ENCODE measurements at places on chromosomes 6 and 20.

- DNase-seq = no peak
Observed at GRCh38 chr6:93417421-93418013, 1.8 kb downstream of the EPHA7 start.

DNA sequence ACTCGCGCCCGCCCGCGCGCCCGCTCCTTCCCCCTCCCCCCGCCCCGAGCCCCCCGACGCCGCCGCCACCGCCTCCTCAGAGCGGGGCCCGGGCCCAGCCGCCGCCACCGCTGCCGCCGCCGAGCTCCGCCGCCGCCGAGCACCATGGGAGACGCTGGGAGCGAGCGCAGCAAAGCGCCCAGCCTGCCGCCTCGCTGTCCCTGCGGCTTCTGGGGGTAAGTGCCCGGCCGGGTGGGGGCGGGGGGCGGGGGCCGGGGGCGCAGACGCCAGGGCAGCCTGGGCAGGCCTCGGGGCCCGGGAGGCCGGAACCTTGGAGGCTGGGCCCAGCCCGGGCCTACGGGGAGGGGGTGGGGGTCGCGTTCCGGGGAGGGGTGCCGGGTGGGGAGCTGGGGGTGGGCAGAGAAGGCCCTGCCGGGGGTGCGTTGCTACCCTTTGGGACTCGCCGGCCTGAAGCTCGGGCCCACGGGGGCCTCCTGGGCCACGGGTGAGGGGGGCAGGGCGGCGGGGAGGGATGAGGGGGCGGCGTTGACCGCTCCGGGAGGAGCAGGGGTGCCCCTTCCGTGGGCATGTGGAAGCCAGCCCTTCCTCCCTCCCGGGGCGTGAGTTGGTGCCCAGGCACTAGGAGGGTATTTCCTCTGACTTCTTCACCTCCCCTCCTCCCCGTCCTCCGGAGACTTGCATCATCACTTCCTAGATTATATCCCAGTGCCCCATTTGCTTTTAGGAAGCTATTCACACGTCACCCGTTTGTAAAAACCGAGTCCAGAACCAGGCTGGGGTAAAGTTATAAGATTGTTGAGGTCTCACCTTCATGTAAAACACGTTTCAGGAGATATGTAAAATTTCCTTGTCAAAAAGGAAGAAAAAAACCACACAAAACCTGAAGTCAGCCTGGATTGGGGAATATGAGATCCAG lies 533 bp downstream of the ZFAND3 start:
- DNase-seq = peak; percentile 18

GRCh38 chr6:124780623-124781022 lies 181.6 kb upstream of the RNF217 start:
- no peak for DNase-seq

GRCh38 chr6:35170891-35171290 lies 29.8 kb upstream of the TCP11 start:
- DNase-seq = no peak

- no peak for DNase-seq
Observed at GRCh38 chr20:59028812-59029211, 3.3 kb downstream of the ATP5F1E start.

DNA sequence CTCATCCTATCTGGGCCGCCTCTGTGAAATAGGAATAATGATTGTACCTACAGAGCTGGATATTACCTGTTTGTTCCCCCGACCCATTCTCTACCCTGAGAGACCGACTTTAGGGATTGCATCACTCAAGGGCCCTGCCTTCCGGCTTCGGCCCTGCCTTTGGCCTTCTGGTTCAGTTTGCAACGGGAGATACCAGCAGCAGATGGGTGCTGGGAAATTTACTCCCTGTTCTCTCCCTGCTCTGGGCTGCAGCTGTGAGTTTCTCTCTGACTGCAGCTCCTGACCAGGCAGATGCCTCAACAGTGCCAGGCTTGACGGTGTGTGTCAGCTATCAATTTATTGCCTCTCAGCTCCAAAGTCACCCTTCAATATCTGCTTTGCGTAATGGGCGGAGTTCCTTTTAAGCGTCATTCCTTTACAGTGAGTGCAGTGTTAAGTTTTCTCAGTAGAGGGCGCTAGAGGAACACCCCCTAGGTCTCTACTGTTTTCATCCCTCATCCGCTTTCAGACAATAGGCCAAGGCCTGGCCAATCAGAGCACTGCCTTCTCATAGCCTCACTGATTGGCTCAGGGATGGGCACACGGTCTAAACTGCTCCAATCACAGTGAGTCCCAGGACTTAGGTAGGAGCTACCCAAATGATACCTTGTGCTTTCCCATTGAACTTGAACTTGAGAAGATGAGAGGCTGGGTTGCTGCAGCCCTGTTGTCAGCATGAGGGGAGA lies 30.0 kb downstream of the KCNG1 start:
- no peak for DNase-seq

DNA sequence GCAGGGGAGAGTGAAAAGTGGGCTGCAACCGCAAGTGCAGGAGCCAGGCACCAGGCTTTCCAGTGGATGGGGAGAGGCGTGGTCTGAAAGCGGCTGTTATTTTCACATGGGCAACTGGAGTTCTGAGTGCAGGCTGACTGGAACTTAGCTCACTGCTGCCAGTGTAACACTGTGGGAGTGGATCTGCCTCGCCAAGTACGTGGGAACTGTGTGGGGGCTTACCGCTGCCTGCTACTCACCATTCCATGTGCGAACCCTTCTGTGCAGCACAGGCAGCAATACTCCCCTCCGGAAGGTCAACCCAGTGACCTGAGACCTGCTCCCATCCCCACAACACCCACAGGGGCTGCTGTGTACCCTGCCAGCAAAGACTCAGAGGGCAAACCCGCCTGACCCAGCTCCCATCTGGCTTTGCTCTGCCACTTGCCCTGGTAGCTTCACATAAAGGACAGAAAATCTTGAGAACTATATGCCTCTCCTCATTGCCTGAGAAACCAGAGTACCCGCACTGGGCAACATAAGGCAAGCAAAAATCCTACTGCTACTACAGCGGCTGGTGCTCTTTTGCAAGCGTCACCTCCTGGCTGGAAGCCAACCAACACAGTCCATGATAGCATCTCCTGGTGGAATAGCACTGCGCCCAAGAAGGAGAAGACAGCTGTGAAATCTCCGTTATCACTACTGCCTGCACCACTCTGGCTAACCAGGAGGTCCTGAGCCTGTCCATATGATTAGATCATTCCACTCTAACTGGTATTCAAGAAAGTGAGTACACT lies 54.4 kb upstream of the SIRPG start:
- no peak for DNase-seq

GRCh38 chr6:25199544-25199943 lies 79.6 kb upstream of the CARMIL1 start:
- no peak for DNase-seq

GRCh38 chr6:71533939-71534379 lies 245.3 kb downstream of the OGFRL1 start:
- no peak for DNase-seq

DNA sequence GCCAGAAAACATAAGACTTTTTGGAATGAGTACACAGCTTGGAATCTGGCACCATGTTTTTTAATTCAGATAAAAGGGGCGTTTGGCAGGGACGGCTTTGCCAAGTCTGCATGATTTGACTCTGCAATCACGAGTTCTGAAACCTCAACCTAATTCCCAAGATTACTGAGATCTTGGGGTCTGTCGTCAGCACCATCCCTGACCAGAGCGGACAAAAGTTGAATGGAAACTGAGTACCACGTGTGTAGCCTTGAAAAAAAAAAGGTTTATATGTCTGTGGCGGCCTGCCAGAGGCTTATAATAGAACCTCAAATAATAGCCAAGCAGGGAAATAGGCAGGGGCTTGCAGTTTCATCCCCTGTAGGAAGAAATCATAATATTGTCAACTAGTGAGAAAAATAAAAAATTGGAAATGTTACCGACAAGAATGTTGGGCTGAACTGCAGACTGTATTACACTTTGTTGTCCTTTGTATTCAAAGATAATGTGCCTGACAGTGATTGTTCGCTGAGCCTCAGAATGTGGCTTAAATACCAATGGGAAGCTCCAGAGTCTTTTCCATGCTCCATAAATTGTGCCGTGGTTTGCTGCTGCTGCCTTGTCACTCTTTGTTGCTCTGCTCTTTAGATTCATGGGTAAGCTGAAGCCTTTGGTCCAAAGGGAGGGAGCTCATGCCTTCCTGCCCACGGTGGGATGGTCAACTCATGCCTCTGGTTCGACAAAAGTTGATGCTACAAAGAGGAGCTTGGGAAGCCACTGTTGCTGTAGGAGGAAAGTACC lies 118.8 kb upstream of the ARID1B start:
- DNase-seq = no peak

GRCh38 chr20:61953037-61954021 lies 112.4 kb downstream of the TAF4 start:
- peak; percentile 43 for DNase-seq

DNA sequence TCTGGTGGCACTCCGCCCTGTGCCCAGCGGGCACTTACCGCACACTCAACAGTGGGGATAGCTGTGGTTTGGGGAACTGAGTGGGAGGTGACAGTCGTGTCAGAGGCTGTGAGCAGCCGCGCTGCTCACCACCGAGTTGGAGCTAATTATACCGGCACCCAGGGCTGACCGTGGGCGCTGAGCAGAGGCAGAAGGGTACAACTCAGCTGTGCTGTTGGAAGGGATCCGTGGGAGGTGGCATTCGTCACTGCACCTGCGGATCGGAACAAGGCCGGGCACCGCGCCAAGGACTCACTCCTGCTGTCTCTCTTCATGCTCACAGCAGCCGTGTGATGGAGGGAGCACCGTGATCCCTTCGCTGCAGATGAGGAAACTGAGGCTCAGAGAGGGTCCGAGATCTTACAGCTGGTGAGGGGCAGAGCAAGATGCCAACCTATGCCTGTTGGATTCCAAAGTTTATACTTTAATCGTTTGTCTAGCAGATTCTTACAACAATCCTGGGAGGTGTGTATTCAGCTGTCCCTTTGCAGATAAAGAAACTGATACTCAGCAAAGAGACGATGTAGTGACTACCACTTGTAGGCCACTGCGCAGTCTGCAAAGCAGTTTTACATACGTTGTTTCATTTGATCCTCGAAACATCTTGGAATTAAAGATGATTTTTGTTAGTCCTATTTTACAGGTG lies 713 bp upstream of the ELMO2 start:
- DNase-seq = peak; percentile 35

GRCh38 chr20:25066386-25066785 lies 8.4 kb upstream of the ACSS1 start:
- no peak for DNase-seq

- DNase-seq = no peak
Observed at GRCh38 chr6:137415127-137415833, 78.9 kb downstream of the OLIG3 start.

- DNase-seq = no peak
Observed at GRCh38 chr6:114179411-114179810, 163.4 kb downstream of the HS3ST5 start.

- DNase-seq = no peak
Observed at GRCh38 chr6:73503027-73503772, 17.6 kb downstream of the EEF1A1 start.

DNA sequence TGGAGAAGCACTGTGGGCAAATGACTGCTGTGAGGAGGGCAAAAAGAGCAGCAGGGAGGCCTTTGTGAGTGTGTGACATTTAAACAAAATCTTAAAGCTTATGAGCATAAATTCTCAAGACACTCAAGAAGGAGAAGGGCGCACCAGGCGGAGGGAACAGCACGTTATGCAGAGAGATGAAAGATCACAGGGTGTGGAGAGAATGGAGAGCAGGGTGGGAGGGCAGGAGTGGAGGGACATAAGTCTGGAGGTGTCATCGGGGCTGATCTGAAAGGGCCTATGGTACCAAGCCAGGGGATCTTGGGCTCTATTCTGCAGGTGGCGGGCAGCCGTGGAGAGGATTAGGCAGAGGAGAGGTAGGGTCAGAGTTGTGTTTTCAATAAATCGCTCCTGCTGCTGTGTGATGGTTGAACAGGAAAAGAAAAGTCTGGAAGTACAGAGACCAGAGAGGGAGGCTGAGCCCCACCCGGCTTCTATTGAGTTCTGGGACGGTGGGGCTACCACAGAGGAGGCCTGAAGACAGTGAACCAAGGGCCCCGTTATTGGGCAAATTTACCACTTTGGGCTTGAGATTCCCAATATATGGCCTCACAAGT lies 24.3 kb upstream of the DLGAP4 start:
- DNase-seq = no peak

GRCh38 chr6:25407431-25407830 lies 128.3 kb downstream of the CARMIL1 start:
- no peak for DNase-seq

DNA sequence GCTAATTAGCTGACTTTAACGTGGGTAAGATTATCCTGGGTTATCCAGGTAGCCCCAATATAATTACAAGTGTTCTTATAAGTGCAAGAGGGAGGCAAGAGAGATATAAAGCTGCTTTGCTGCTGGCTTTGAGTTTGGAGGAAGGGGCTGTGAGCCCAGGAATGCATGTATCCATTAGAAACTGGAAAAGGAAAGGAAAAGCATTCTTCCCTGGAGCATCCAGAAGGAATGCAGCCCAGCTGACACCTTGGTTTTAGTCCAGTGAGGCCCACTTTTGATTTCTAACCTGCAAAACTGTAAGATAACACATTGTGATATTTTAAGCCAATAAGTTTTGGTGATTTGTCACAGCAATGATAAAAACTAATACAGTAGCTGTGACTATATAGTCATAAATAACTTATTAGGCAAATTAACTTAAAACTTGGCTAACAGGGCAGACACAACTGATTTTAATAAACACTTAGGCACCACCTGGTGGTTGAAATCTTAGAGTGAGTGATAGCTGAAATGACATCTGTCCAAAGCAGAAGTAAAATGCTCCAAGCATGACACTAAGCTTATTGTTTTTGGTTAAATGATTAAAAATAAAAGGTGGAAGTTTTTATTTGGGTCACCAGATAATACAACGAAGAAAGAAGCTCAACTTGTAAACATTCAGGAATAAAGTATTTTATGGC lies 35.6 kb downstream of the ADGRF4 start:
- DNase-seq = no peak

DNA sequence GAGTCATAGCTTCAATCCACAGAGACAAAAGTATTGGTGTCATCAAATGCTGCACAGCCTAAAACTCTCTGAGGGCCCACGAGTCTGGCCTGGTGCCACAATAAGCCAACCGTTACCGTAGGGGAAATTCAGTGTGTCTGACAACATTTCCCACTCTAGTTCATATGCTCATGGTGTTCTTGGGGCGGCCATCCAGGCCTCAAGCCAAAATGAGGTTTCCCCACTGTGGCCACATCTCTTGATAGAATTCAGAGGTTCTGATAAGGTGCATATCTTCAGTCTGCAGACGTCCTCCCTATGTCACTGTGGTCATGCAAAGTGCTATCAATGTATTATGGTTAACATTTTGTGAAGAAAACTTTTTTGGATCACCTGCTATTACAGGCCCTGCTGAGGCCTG lies 627.7 kb downstream of the QKI start:
- DNase-seq = no peak

DNA sequence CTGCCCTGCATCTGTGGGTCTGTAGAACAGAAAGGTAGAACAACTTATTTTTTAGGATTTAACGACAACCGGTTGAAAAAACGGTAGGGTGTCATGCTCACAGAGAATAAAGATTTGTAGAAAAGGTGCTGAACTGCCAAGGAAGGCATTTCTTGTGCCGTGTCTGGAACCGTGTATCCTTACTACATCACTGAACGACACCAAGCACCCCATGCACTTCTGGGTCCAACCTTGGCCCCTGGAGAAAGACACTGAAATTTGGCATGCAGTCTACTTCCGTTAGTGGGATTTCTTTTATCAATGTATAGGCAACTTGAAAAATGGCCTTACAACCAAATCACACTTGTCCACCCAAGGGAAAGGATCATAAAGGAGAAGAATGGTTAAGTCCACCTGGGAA lies 145.5 kb downstream of the ZMYND8 start:
- no peak for DNase-seq
